ENCODE measurements at places on chromosomes 4 and X.

DNA sequence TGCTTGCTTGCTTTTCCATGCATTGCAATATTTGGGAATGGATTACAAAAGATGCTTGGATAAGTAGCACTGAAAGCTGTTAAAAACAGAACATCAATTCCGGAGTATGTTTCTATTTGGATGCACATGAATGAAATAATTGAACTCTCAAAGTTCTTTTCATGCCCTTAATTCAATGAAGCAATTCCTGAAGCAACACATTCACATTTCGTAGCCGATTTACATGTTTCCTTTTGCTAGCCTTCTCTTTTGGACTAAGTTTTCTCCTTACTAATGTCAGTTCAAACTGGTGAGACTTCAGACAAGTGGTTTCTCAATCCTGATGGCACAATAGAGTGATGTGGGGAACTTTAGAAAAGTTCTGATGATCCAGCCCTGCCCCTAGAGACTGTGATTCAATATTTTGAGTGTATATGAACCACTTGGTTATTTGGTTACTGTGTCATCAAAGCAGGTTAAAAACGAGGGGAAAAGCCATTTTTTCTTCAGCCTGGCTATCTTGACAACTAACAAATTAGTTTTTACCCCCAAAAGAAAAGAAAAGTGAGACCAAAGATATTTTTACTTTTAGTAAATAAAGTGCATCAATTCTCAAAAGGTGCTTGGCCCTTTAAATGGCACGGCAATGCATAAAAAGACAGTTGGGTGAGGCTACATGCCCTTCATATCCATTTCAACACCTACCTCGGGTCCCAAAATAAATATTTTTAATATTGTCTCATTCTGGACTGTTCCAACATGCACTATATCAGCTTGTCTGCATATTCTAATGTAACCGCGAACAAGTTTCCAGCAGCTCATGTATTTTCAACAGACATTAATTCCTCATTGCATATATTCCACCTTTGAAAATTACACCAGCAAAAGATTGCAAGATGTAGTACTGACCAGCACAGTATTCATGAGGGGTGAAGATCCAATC, 90.1 kb upstream of the RPL34 start:
- DNase-seq = no peak

GRCh38 chrX:131801911-131802310, 221.2 kb upstream of the STK26 start:
- no peak for DNase-seq

- no peak for DNase-seq
These were observed 80.4 kb downstream of the MTMR1 start for GRCh38 chrX:150773634-150774033.

GRCh38 chr4:124943938-124944337, 231.4 kb upstream of the ANKRD50 start:
- no peak for DNase-seq

GRCh38 chr4:64893205-64893604, 484.0 kb upstream of the TECRL start:
- DNase-seq = no peak

DNA sequence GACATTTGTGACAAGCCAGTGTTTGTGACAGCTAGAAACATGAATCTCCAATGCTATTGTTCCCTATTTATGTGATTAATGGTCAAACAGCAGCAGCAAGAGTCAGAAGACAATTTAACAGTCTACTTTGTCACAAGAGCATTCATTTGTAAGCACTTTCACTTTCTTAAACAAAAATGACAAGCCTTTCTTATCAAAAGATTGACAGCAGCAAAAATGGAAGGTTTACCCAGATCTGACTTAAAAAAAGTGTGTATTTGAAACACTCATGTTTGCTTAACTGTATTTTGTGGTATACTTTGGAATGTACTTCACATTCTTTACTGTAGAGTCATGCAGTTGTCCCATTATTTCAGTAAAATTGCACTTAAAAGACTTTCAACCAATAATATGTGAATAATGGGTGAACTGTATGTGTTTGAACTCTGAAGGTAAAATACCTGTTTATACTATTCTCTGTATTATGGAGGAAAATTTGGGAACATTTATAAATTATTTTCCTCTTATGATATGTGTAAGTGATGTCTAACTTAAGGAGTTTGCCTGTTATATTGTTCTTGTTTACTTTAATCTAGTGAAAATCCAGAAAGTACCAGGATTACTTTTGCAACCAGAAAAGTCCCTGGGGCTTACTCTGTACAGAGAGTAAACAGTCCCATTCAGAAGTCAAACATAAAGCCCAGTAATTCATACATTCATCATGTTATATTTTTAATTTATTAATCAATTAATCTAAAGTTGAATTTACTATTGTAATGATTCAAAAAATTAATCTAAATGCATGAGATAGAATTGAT, 314.9 kb upstream of the TRAM1L1 start:
- DNase-seq = peak; percentile 16

All from SK-N-MC (cell line).